NCI-H1694 treated with DMSO at 0.1 percent for 48 hours (cell line): ENCODE measurements at places on chromosomes 6 and 20.

GRCh38 chr20:24647713-24648112 lies 178.3 kb downstream of the SYNDIG1 start:
- DNase-seq = no peak

DNA sequence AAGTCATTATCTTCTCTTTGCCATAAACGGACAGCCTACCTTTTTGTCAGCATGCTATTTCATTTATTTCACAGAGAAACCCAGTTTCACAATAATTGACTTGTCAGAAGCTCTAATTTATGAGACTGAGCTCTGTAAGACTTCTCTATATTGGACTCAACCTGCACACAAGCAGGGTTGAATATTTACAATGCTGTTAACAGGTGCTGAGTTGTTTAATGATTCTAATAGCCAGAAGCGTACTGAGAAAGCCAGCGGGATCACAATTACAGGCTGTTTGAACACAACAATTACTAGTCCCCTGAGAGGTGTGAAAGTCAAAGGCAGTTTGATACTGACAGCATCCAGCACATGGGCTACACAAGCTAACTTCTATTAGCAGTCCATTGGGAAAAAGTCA lies 128.2 kb upstream of the SIM1 start:
- peak; percentile 55 for DNase-seq

- no peak for DNase-seq
Measured at GRCh38 chr6:18016133-18016532, 28.7 kb upstream of the KIF13A start.

- no peak for DNase-seq
Measured at GRCh38 chr20:44629542-44629941, 22.0 kb downstream of the ADA start.

- DNase-seq = no peak
Measured at GRCh38 chr6:155185544-155185943, 78.3 kb upstream of the CLDN20 start.

- DNase-seq = no peak
Measured at GRCh38 chr6:37100745-37101144, 69.2 kb upstream of the PIM1 start.

GRCh38 chr20:57977569-57977968 lies 250.9 kb downstream of the ANKRD60 start:
- no peak for DNase-seq

- DNase-seq = no peak
Measured at GRCh38 chr20:4169360-4170190, 154.2 kb upstream of the RNF24 start.

DNA sequence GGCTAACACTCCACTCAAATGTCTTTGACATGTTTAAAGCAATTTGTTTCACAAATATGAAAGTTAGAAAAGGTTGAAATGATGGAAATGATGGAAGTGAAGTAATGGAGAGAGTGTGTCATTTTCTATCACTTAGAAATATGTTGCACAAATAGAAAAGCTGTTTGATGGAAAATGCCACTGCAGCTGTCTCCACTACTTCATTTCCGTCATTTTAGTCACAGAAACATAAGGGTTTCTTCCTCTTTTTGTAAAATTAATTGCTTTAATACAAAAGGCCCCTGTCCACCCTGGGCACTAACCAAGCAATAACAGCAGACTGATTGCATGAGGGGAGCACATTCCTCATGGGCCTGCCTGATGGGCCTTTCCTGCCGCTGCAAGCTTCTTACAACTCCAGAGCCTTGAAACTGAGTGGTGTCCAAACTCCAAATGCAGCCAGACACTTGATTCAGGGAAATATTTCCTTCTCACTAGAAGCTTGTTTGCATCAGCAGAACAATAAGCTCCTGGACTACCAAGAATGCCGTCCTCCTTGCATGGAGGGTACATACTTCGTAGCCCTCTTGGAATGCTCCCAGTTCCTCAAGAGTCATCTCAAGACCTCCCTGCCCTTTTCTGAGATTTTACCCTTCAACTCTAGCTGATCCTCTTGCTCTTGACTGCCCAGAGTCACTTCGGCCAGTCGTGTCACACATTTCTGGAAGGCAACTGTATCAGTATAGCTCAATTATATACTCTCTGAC lies 36.1 kb downstream of the F13A1 start:
- no peak for DNase-seq

- DNase-seq = no peak
Measured at GRCh38 chr20:58579819-58580473, 64.7 kb upstream of the APCDD1L start.

DNA sequence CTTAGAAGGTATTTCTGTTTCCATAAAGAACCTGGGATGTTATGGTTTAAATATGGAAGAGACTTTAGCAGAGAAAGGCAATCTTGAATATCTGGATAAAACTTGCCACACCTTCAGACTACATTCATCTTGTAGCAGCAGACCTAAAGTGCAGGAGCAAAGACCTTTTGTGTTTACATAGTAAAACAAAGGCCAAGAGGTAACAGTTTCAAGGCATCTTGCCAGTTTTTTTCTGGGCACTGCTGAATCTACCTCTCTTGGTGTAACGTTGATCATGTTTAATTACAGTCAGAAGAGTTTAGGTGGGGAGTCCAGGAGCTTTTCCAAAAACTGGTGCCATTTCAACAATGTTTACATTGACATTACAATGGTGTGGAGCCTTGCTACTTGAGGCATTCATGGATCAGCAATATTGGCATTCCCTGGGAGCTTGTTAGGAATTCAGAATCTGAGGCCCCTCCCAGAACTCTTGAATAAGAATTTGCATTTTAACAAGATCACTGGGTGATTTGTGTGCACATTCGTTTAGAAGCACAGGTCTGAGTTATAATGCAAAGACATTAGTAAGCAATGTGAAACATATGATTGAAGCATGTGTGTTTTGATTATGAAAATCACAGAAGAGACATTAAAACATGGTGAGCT lies 94.5 kb downstream of the F13A1 start:
- DNase-seq = no peak

- peak; percentile 10 for DNase-seq
Measured at GRCh38 chr6:145735356-145736165, at the start of gene EPM2A. Gene EPM2A, minus strand, starts transcription at chr6:145735520. Its CDS starts 22 bp downstream, at chr6:145735498.

DNA sequence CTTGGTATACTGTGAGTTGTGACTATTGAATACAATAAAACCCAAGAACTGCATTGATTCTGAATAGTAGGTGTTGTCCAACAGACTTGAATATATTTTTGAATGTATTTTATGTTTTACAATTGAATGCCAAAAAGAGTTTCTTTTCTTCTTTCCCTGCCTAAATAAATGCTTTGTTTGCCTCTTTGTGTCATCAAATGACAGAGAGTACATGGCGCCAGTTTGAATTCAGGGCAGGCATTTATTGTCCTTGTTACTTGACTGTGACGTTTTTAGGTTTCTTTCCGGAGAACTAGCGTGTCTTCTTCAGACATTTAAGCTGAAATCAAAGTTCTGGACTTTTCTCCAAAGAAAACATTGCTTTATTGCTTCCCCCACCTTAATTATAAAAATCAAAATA lies 16.6 kb downstream of the KIF3B start:
- DNase-seq = no peak

GRCh38 chr6:154621686-154622085 lies 111.2 kb upstream of the CNKSR3 start:
- DNase-seq = no peak

- DNase-seq = no peak
Measured at GRCh38 chr20:50834599-50835005, 39.7 kb downstream of the BCAS4 start.

- no peak for DNase-seq
Measured at GRCh38 chr6:159099961-159100360, 55.2 kb upstream of the TAGAP start.

GRCh38 chr6:54716877-54717276 lies 129.7 kb upstream of the FAM83B start:
- peak; percentile 87 for DNase-seq

DNA sequence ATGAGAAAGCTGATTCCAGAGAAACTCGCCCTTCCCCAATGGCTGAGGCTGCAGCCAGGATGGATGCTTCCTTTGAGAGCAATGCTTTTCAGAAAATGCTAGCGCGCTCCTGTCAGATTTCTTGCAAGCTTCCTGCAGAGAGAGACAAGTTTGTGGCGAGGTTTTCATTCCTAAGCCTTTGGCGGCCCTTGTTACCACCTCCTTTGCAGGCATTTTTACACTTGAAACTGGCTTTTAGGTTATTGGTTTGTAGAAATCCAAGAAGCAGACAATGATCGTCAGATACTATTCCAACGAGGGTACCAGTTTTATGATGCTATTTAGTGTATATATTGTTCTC lies 1.1 kb downstream of the FNDC1 start:
- no peak for DNase-seq

- no peak for DNase-seq
Measured at GRCh38 chr6:34383656-34384320, 8.7 kb downstream of the NUDT3 start.

DNA sequence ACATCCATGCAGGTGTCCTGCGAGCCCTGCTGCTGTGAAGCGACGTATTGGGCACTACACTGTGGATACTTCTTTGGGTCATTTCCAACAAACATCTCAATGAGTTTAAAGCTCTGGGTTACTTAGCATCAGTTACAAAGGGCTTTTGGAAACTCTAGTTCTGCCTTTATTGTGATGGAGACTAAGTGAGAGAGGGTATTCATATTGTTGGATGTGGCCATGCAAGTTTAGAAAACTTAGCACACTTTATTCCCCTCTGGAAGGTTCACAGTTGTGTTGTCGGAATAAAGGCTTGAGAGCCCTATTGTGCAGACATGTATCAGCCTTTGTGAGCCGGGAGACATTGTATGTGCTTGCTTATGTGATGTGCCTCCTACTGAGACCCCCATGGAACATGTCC lies 22.1 kb downstream of the DUSP22 start:
- no peak for DNase-seq

DNA sequence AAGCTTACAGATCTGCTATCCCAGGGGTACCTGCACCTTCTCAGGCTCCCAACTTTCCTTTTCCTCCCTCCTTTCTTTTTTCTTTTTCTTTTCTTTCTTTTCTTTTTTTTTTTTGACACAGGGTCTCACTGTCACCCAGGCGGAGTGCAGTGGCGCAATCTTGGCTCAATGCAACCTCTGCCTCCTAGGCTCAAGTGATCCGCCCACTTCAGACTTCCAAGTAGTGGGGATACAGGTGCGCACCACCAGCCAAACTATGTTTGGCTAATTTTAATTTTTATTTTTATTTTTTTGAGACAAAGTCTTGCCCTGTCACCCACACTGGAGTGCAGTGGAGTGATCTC lies 36.0 kb downstream of the PIM1 start:
- no peak for DNase-seq

GRCh38 chr6:170152124-170152926 lies 138.6 kb downstream of the DLL1 start:
- DNase-seq = no peak

DNA sequence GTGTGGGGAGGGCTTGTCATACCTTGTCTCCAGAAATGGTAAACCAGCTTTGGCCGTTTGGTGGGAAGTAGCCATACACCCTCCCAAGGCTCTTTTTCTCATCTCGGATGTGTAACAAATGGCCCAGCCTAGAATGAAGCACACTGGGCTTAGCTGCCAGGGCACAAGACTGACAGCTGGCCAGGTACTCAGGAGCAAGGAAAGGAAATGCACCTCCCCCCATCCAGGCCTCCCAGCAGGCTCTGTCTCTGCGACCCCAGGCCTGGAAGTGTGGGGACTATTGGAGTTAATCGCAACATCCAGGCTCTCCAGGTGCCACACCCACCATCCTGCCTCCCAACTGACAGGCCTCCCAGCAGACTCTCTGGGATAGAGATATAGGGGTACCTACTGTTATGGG lies 43.0 kb downstream of the MRS2 start:
- no peak for DNase-seq

GRCh38 chr6:37711331-37712241 lies 13.9 kb upstream of the MDGA1 start:
- no peak for DNase-seq

DNA sequence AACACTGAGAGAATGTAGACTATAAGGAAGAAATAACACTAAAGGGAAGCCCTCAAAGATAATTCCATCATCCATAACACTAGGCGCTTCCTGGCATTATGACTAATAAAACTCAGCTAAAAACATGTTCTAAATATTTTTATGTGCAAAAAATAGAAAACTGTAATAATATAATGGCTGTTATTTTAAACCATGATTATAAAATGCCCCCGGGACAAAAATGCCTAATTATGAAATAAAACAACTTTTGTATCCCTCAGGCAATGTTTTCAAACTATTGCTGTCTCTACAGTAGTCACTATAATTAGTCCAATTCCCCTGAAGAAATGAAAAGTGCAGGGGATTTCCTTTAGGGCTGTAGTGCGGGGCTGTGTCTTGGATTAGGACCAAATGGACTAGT lies 242.4 kb downstream of the RNF144B start:
- DNase-seq = no peak

- DNase-seq = no peak
Measured at GRCh38 chr6:134662077-134662700, 287.7 kb downstream of the ALDH8A1 start.

GRCh38 chr6:53714888-53715287 lies 49.3 kb upstream of the KLHL31 start:
- no peak for DNase-seq

GRCh38 chr20:63525971-63526370 lies 5.4 kb downstream of the PPDPF start:
- DNase-seq = no peak

GRCh38 chr6:23566418-23566817 lies 559.6 kb upstream of the NRSN1 start:
- DNase-seq = peak; percentile 83

GRCh38 chr6:35124356-35124755 lies 16.8 kb downstream of the TCP11 start:
- DNase-seq = no peak

DNA sequence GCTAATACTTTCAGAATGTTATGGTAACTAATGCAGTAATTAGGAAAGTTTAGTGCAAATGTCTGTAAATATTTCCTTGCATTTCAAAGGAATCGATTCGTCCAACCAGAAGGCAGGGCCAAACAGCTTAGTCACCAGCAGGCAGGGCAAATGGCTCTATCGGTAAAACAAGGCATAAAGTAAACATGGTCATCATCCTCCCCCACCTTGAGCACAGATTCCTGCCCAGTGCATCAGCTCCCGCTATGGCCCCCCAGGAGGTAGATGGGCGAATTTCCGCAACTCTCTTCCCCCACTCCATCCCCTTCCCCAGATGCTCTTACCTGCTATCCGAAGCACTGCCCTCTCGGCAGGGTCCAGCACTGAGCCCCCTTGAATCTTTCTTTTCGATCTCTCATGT lies 103.8 kb upstream of the BEND6 start:
- no peak for DNase-seq

DNA sequence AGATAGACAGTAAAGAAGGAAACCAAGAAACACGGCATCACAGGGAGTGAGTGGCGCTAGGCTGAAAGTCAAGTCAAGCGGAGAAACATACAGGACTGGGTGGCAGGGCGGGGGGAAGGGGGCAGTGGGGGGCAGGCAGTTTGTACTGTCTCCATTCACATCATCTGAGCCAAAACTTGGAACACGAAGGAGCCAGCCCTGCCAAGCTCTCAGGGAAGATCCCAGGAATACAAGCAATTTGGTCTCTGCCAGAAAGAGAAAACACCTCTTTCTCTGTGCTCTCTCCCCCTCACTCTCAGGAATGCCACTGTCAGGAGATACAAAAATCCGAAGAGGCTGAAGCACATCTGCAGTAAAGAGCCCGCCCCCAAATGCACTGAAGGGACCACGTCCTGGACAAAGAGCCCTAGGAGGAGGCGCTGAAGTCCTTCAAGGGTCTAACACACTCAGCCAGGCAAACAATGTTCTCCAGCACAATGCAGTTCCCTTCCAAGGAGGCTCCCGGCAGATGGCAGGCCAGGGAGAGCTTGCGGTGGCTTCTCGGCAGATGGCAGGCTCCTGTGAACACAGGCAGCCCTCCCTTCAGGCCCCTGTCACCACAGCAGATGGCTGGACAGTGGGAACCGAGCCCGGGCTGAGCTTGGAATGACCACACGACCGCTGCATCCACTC lies 90.0 kb downstream of the ATP9A start:
- peak; percentile 59 for DNase-seq

- no peak for DNase-seq
Measured at GRCh38 chr6:45423111-45423823, 45.5 kb upstream of the SUPT3H start.
